ENCODE measurements at places on chromosomes 4 and X. TPM values are rescaled to one million over a fixed set of nuclear protein-coding genes. Genes with fewer than 3 reads are reported as not detected.
A peak's percentile ranks its signal among the peaks of the same experiment; 100 is the strongest.

GRCh38 chr4:82358847-82359246 lies 14.9 kb downstream of the HNRNPD start:
- DNase-seq = no peak

DNA sequence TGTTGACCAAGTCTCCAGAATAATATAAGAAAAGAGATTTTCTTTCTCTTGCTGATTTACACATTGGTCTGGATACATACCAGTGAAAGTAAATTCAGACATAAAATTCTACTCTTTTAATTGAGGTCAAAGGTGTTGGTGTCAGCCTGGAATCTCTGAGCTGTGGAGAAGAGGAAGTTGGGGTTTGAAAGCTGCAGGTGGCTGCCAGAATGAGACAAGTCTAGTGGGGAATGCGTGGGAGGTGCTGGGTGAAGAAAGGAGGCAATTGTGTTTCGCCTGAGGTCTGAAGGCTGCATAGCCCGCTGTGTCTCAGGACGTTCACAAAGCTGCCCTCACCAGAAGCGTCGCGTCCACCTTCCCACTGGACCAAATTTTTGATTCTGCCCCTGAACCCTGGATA lies 31.2 kb downstream of the PHEX start:
- DNase-seq = no peak

GRCh38 chrX:22237479-22237878 lies 35.2 kb upstream of the CBLL2 start:
- no peak for DNase-seq

DNA sequence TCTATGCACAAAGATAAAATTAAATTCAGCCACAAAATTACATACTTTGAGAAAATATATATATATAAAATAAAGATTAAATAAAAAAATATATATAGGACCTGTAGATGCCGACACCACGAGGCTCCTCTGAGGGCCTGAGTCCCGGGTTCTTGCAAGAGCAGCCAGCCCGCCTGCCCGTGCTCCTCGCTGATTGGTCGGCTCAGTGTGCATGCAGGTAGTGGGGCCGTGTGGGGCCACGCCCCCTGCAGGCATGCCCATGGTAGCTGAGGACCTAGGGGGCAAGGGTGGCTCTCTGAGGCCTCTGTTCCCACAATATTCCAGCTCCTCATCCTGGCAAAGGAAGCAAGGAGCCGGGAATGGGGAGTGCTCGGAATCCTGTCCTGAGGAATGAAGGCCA lies 80.5 kb upstream of the AMELX start:
- no peak for DNase-seq

GRCh38 chr4:82561786-82562563 lies at the start of gene TMEM150C:
Gene TMEM150C (minus strand): TSS chr4:82561988. CDS start chr4:82504657, 57,331 bp downstream.
- peak; percentile 53 for DNase-seq

GRCh38 chr4:98287328-98287727 lies 26.1 kb downstream of the RAP1GDS1 start:
- no peak for DNase-seq

GRCh38 chr4:151182455-151182996 lies 83.1 kb downstream of the RPS3A start:
- DNase-seq = no peak

DNA sequence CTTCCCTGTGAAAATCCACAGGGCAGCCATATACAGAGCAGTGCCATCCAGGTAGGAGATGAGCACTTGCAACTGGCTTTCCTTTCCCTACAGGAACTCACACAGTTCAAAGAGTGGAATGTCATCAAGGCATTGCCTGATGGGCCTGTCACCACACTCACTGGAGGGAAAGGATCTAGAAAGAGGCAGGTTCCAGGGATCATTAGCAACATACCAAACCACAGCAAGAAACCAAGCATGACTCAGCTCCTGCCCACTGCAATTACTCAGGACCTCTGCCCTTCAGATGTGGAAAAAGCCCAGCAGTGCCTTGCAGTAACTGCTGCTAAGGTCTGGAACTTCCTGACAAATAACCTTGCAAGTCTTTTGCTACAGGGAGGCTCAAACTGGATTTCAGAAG lies 101.2 kb downstream of the ZNF674 start:
- no peak for DNase-seq

- DNase-seq = no peak
Measured at GRCh38 chrX:108464604-108465003, 25.0 kb downstream of the COL4A5 start.

NEUROG2 gene
- not detected for total RNA-seq

P2RY4 gene
- total RNA-seq = not detected
